ENCODE measurements at places on chromosomes 16 and 17.

DNA sequence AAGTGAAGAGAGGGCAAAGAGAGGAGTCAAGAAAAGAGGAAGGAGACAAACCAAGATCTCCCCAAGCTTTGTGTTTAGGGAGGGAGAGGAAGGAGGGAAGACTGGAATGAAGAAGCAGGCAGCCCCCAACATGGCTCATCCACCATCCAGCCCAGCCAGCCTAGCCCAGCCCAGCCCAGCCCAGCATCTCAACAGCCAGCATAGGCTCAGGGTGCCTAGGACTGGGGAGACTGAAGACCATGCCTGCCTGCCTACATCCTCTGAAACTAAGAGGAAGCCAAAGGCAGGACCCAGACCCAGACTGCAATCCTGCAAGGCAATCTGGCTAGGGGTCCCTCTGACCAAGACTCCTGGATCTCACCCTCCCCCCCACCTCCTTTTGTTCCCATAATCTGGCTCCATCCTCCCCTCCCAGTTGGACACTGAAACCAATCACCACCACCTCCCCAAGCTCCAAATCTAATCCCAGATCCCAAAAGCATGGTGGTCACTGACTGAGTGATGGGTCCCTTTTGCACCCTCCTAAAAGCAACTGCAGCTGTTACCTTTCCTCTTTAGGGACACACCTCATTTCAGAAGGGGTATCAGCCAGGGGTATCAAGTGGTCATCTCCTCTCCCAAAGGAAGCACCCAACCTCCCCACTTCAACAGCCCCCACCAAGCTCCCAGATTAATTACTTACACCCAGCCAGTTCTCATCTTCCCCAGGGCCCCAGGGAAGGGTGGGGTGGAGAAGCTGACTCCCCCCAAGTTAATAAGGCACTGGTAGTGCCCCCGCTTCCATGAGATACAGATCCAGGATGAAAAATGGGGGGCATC lies 1.2 kb downstream of the HDAC5 start:
- DNase-seq: no peak

GRCh38 chr17:82345151-82345976 lies 11.8 kb upstream of the SECTM1 start:
- no peak for DNase-seq

DNA sequence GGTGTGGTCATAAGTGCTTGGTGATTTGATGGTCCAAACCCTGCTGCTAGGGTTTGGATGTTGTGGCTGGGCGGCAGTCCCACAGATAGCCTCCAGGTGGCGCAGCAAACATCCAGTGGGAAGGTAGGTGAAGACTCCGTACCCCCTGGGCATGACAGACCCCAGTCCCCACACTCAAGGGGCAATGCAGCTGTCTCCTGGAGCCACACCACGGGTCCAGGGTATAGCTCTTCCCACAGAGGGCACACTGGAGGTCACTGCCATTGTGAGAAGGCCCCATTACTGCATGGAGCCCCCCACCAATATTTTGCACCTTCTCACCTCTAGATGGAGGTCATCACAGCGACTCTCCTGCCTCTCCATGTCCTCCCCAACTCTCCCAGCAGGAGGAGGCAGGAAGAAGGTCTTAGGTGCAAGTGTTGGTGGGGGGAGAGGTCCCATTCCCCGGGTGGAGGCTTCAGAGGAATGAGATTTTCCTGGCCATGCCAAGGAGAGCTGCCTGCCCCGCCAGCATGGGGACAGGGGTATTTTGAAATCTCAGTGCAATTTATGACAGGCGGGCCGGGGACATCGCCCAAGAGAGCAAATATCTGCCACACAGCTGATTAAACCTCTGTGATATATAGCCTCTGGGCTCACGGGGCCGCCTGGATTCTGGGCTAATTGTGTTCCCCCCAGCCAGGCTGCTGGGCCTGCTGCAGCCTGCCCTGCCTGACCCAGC lies 17.1 kb upstream of the C17orf113 start:
- DNase-seq: no peak

- DNase-seq: no peak
Measured at GRCh38 chr16:10858203-10858602, 18.8 kb upstream of the CIITA start.

DNA sequence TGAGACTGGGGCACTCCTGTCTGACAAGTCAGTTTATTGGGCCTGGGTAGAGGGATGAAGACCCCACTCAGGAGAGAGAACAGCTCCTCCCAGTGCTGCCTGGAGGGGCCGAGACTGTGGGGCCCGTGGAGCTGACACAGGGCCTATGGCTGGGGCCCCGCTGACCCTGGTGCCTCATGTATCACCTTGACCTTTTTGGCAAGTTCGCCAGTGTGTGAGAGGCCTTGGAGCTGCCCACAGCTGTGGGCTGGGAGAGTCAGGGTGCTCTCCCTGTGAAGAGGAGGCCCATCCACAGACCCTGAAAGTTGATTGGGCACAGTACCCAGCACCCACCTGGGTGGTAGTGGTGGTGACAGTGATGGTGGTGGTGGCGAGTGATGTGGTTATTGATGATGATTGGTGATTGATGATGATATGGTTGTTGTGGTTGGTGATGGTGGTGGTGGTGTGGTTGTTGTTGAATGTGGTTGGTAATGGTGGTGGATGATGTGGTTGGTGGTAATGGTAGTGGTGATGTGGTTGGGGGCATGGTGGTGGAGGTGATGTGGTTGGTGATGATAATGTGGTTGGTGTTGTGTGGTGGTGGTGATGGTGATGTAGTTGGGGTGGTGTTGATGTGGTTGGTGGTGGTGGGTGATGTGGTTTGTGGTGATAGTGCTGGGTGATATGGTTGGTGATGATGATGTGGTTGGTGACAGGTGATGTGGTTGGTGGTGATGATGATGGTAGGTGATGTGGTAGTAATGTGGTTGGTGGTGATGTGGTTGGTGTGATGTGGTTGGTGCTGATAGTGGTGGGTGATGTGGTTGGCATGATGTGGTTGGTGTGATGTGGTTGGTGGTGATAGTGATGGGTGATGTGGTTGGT lies 29.1 kb downstream of the BAHCC1 start:
- DNase-seq: no peak

DNA sequence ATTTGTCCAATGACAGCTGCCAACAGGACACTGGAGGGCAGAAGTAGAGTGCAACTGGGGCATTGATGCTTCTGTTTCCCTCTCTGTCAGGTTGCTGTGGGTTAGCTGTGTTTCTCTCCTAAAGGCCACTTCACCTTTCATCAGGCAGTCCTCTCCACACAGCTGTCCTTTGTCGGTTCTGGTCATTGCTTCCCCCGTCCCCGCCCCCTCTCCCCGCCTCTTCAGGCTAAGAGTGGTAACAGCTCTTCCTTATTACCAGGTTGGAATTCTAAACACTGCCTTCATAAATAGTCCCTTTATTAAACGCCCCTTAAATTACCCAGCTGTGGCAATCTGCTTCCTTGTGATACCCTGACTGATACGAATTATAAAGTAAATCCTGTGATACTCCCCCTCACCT lies 31.8 kb upstream of the NSRP1 start:
- DNase-seq: no peak

GRCh38 chr17:59786213-59786535 lies 78.7 kb downstream of the VMP1 start:
- DNase-seq: no peak

- DNase-seq: no peak
Measured at GRCh38 chr16:23796941-23797340, 38.8 kb upstream of the PRKCB start.

DNA sequence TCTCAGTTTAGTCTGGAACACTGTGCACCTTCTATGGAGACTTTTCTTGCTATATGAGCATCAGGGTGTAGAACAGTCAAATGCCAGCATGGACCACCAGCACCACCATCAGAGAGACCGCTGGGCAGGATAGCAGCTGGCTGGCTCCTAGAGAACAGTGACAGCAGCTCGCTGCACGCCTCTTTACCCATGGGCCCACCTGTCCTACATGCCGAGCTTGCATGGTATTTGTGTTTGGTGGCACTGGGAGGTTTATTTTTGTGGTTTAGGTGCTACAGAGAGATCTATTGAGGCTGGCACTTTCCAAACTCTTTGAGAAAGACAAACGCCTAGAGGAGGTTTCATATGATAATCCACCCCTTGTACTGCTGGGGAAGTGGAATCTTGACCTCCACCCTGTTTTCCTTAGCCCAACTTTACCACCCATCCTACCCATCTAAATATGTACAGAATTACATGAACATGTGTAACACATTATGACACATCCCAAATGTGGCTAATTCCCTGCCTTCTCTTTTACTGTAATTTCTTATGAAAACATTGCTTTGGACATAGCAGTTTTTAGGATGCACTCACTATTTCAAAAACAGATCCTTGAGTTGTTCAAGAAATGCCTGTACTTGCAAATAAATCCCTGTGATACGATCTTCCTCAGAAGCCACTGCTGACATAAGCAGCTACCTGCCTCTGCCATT lies 46.3 kb downstream of the COG7 start:
- DNase-seq: peak; percentile 78

DNA sequence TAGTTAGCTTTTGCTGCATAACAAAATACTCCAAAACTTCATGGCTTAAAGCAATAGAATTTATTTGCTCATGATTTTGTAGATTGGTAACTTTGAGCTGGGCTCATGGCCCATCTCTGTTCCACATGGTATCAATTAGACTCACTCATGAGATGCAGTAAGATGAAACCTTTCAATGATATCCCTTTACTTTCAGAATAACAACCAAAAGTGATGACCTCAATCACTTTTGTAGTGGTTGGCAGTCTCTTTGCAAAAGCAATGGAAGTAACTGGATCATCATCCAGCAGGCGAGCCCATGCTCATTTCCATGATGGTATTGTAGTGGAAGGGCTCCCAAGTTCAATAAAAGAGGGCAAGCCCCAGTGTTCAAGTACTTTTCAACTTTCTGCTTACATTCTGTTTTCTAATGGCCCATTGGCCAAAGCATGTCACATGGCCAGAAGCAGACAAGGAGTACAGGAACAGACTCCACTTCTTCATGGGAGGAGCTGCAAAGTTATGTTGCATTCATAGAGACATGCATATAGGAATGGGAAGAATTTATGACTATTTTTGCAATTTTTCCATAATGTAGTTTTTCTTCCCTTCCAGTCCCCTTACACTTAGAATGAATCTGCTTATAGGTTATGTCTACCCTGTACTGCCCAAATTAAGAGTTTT lies 41.7 kb downstream of the EFCAB5 start:
- peak; percentile 84 for DNase-seq

DNA sequence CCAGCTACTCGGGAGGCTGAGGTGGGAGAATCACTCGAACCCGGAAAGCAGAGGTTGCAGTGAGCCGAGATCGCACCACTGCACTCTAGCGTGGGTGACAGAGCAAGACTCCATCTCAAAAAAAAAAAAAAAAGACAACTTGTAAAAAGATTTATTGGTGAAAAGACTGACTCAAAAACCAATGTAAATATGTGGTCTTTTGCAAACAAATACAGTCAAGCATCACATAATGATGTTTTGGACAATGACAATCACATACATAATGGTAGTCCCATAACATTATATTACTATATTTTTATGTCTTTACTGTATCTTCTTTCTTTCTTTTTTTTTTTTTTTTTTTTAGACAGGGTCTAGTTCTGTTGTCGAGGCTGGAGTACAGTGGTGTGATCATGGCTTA lies 8.3 kb downstream of the CRLF3 start:
- DNase-seq: no peak

GRCh38 chr17:81018044-81018802 lies 16.7 kb upstream of the BAIAP2 start:
- peak; percentile 63 for DNase-seq

DNA sequence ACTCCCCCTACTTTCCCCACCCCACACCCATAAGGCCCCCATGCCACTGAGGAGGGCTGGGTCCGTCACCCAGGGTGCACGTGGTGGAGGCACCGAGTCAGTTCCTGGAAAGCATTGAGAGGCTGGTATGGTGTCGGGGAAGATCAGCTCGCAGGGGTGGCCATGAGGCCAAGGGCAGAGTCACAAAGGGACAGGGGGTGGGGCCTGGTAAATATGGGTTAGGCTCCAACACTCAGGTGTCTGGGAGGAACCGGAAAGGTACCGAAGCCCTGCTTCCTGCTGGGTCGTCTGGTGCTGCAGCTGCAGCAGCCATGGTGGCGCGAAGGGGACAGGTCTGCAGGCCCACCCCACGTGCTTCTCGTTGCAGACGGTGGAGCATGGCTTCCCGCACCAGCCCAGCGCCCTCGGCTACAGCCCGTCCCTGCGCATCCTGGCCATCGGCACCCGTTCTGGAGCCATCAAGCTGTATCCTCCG lies 30.2 kb downstream of the LLGL2 start:
- DNase-seq: no peak

GRCh38 chr17:48484850-48485249 lies 46.0 kb downstream of the HOXB1 start:
- DNase-seq: no peak

- peak; percentile 99 for DNase-seq
Measured at GRCh38 chr17:78324391-78325075, 35.3 kb downstream of the SOCS3 start.

- no peak for DNase-seq
Measured at GRCh38 chr16:12091569-12092543, 115.3 kb downstream of the SNX29 start.

DNA sequence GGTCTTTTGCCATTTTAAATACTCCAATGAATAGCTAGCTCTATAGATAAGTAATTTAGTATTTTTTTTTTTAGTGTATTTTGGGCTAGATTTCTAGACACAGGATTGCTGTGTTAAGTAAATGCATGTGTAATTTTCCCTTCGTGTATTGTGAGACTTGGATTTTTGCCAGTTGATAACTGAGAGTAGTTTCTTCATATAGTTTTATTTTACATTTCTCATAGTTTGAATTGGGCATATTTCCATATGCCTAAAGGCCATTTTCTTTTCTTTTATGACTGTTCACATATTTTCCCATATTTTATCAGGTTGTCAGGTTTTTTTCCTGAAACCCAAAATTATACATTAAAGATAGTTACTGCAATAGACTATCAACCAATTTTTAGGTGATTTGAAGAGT lies 59.4 kb downstream of the BPTF start:
- DNase-seq: no peak

DNA sequence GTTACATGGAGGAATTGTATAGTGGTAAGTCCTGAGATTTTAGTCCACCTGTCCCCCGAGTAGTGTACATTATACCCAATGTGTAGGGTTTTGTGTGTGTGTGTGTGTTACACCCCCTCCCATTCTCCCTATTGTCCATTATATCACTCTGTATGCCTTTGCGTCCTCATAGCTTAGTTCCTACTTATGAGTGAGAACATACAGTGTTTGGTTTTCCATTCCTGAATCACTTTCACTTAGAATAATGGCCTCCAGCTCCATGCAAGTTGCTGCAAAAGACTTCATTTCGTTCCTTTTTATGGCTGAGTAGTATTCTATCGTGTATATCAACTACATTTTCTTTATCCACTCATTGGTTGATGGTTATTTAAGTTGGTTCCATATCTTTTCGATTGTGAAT lies 635 bp upstream of the FA2H start:
- no peak for DNase-seq

Measured in fibroblast of gingiva (primary cell).